ENCODE measurements at places on chromosomes 7 and 10. TPM values are rescaled to one million over a fixed set of nuclear protein-coding genes. Genes with fewer than 3 reads are reported as not detected.

DNA sequence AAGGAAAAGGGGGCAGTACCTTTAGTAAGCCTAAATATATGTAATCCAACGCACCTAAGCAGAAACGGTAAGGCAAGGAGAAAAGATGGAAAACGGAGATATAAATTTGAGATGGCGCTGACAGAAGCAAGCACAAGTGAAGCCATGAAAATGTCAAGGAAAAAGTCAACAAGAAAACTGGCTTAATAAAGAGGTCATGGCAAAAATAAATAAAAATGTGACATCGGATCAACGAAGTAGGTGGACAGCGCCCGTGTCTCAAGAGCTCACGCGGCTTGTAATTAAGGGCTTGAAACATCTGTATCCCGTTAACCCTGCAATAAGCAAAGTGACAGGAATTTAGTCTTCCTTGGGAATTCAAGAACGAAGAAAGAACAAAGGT lies 611 bp downstream of the NDUFA5 start:
- no peaks in the 10 kb centered on the region for H3K36me3 ChIP-seq
- no peaks in the 10 kb centered on the region for H3K27me3 ChIP-seq

DNA sequence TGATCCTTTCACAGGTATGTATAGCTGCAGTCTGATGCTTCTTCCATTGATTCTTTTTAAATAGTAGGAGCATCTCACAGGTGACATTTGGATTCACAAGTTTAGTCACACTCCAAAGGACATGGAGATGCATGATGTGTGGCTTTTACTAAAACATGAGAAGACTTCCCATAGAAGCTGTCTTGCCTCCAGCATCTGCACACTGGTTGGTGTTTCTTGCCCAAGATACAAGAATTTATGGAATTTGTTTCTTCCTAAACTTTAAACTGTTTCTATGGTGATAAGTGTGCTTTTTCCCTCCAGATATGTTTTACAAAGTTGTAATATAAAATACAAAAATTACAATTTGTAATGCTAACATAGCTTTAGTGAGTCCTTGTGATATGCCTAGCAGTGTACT lies 24.2 kb downstream of the ADIRF start:
- no peaks in the 10 kb centered on the region for H3K27me3 ChIP-seq
- H3K4me3 ChIP-seq: no peak overlapping the region
- H3K4me1 ChIP-seq: no peaks in the 10 kb centered on the region

DNA sequence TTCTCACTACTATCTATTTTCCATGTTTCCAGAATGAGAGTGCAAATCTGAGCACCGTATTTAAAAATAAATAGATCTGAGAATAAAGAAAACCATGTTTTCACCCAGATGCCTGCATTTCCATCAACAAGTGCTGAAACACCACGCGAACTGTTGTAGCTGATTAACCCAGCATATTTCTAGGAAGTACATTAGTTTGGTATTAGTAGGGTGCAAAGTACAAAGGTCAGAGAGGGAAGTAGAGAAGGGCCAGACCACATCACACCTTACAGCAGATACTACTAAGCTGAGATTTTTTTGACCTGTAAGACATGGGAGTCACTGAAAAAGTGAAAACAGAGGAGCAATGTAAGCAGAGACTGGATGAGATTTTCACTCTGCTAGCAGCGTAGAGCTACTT lies 181.3 kb downstream of the IMMP2L start:
- no peak overlapping the region for H3K27ac ChIP-seq
- H3K36me3 ChIP-seq: no peaks in the 10 kb centered on the region
- no peaks in the 10 kb centered on the region for H3K4me1 ChIP-seq
- H3K27me3 ChIP-seq: no peaks in the 10 kb centered on the region

- H3K4me1 ChIP-seq: peaks cover 9% of the 10 kb centered on the region
- no peak overlapping the region for H3K4me3 ChIP-seq
- no peaks in the 10 kb centered on the region for H3K36me3 ChIP-seq
- no peak overlapping the region for H3K27ac ChIP-seq
Observed at GRCh38 chr10:21950566-21950965, 53.0 kb downstream of the DNAJC1 start.

DNA sequence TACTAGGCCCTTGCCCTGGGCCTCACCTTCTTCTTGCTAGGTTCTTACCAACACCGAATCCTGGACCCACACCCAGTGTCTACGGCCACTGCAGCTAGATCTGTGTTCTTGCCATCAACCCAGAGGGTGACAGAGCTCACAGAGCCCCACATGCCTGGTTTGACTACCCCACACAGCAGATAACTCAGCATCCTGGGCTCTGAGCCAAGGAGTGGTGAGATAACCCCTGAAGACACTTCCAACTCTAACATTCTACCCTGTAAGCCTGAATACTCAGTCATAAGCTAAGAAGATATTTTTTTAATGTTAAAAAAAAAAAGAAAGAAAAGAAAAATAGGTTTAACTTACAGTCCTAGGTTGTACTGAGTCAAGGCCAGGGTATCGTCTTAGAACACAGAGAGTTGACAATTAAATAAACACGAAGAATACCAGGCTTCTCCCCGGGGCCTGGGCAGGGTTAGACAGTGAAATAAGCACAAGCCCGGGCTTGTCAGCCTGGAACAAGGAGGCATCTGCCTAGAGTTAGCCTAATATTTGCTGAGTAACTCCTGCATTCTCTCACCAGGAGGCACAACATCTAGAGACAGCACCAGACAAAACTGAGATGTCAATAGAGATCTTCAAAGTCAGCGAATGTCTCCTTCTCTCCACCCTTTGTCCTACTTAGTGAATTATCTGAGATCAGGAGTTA lies 556.5 kb upstream of the LRRN3 start:
- H3K4me3 ChIP-seq: no peak overlapping the region
- no peaks in the 10 kb centered on the region for H3K4me1 ChIP-seq
- peak overlapping the region; percentile 60 for H3K27ac ChIP-seq
- DNase-seq: no peak
- no peaks in the 10 kb centered on the region for H3K36me3 ChIP-seq
- no peaks in the 10 kb centered on the region for H3K27me3 ChIP-seq

GRCh38 chr10:1241322-1241890 lies 185.2 kb downstream of the WDR37 start:
- no peak overlapping the region for H3K27ac ChIP-seq
- no peaks in the 10 kb centered on the region for H3K27me3 ChIP-seq
- no peak for DNase-seq
- H3K4me3 ChIP-seq: no peak overlapping the region
- no peaks in the 10 kb centered on the region for H3K4me1 ChIP-seq
- H3K36me3 ChIP-seq: no peaks in the 10 kb centered on the region

DNA sequence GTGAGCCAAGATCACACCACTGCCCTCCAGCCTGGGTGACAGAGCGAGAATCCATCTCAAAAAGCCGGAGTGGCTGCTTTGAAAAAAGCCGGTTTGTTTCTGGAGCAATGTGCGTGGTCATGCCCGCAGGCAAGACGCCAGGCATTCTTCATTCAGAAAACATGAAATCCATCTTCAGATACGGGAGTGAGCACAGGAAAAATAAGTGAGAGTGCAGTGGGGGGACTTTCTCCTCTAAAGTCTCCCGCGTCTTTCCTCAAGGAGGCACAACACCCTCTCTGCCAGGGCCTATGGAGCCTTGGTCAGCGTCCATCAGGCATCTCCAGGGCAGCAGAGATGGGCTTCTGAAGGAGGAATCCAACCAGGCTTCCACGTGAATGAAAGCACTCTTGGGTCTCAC lies 62.3 kb upstream of the DGKI start:
- H3K27me3 ChIP-seq: no peaks in the 10 kb centered on the region
- H3K4me1 ChIP-seq: no peaks in the 10 kb centered on the region
- peak; percentile 76 for DNase-seq
- H3K4me3 ChIP-seq: no peak overlapping the region

- no peaks in the 10 kb centered on the region for H3K4me1 ChIP-seq
- H3K27me3 ChIP-seq: no peaks in the 10 kb centered on the region
- no peak overlapping the region for H3K27ac ChIP-seq
- DNase-seq: no peak
Observed at GRCh38 chr7:108076156-108076555, 54.0 kb downstream of the LAMB4 start.

- no peaks in the 10 kb centered on the region for H3K4me1 ChIP-seq
- DNase-seq: no peak
- H3K27ac ChIP-seq: no peak overlapping the region
- H3K27me3 ChIP-seq: no peaks in the 10 kb centered on the region
Observed at GRCh38 chr10:17387861-17388503, 66.4 kb downstream of the ST8SIA6 start.

Gene NT5C3A
- total RNA-seq: 15.6 TPM

Gene PARP12
- 8.5 TPM for total RNA-seq

Gene PNLIPRP3
- not detected for total RNA-seq

Gene ASIC3
- total RNA-seq: 1.1 TPM

Gene CCDC172
- total RNA-seq: not detected

Gene SYT15
- total RNA-seq: 1.5 TPM
